GM23338 (cell line): ENCODE measurements at places on chromosomes 5 and 9. TPM values are rescaled to one million over a fixed set of nuclear protein-coding genes. Genes with fewer than 3 reads are reported as not detected.

Gene HAVCR2
- 0.07 TPM in 1 of 2 replicates, not detected in the other for polyA plus RNA-seq

Gene SQSTM1
- 52.5 and 58.0 TPM in 2 replicates for polyA plus RNA-seq

Gene FGF1
- polyA plus RNA-seq = 0.34 TPM in 1 of 2 replicates, not detected in the other

Gene PLAC8L1
- 0.63 and 2.0 TPM in 2 replicates for polyA plus RNA-seq

Gene FAM153A
- not detected in 2 replicates for polyA plus RNA-seq

Gene HARS1
- polyA plus RNA-seq = 48.6 and 51.6 TPM in 2 replicates

Gene FRRS1L
- polyA plus RNA-seq = 0.37 and 0.54 TPM in 2 replicates

Gene REEP2
- polyA plus RNA-seq = 20.5 and 21.1 TPM in 2 replicates

Gene CATSPER3
- polyA plus RNA-seq = 0.19 and 0.37 TPM in 2 replicates

Gene PCDHB3
- 4.7 and 5.2 TPM in 2 replicates for polyA plus RNA-seq

Gene ANKRD20A1
- polyA plus RNA-seq = 0.59 and 0.91 TPM in 2 replicates

Gene ZNF618
- 10.3 and 12.1 TPM in 2 replicates for polyA plus RNA-seq

Gene ELAVL2
- 15.3 and 18.6 TPM in 2 replicates for polyA plus RNA-seq

Gene SPINK13
- 0.49 TPM in 1 of 2 replicates, not detected in the other for polyA plus RNA-seq

Gene CSF1R
- polyA plus RNA-seq = 0.21 TPM in 1 of 2 replicates, not detected in the other

Gene NOP16
- polyA plus RNA-seq = 181 and 193 TPM in 2 replicates

Gene MATR3
- polyA plus RNA-seq = 226 and 278 TPM in 2 replicates

Gene SPINK6
- polyA plus RNA-seq = 0.53 TPM in 1 of 2 replicates, not detected in the other

Gene SWI5
- 35.7 and 42.5 TPM in 2 replicates for polyA plus RNA-seq

Gene NKD2
- polyA plus RNA-seq = 10.0 and 11.9 TPM in 2 replicates

Gene DOCK8
- polyA plus RNA-seq = 1.2 and 2.6 TPM in 2 replicates

Gene DIRAS2
- polyA plus RNA-seq = 0.13 TPM in 1 of 2 replicates, not detected in the other

Gene FBP2
- polyA plus RNA-seq = 0.17 TPM in 1 of 2 replicates, not detected in the other

Gene ANXA6
- polyA plus RNA-seq = 26.5 and 30.2 TPM in 2 replicates

Gene SMIM33
- polyA plus RNA-seq = not detected in 2 replicates

Gene PCYOX1L
- 5.9 and 6.7 TPM in 2 replicates for polyA plus RNA-seq

Gene CCDC69
- 2.7 and 3.0 TPM in 2 replicates for polyA plus RNA-seq

Gene UQCRQ
- 1,308 and 1,495 TPM in 2 replicates for polyA plus RNA-seq

Gene SCGB3A2
- polyA plus RNA-seq = 251 and 256 TPM in 2 replicates

Gene PRRX2
- polyA plus RNA-seq = 5.6 and 5.8 TPM in 2 replicates
